ENCODE measurements at places on chromosomes 6 and 20.

- no peak for DNase-seq
These were observed 25.0 kb upstream of the FAM217A start for GRCh38 chr6:4103929-4104328.

GRCh38 chr20:37992802-37993409 is 40.4 kb downstream of the TTI1 start:
- peak; percentile 9 for DNase-seq

- no peak for DNase-seq
These were observed 181.8 kb downstream of the HIVEP2 start for GRCh38 chr6:142763205-142763604.

DNA sequence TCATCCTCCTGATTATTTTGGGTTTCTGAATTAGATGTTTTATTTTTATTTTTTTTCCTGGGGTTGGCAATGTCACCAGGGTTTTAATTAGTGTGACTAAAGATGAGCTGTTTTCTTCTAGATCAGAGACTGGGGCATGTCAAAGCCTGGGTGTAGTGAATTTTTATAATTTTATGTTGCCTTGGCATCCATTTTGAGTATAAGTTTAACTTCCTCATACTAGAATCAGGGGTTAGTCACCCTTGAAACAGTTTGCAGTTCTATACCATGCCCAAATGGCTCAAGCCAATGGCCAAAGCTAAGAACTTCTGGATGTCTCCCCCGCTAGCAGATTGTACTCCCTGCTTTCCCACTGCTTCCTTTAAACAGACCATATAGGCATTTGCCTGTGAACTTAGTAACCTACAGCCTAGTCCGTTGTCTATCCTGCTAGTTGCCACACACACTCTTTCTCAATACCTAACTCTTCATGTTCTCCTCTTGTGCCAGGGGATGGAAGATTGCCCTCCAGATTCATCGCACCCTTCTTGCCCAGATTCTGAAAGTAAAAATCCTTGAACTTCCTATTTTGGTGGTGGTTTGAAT is 54.5 kb downstream of the KIAA0408 start:
- DNase-seq, result no peak

- DNase-seq, result no peak
These were observed 158.4 kb downstream of the MYO6 start for GRCh38 chr6:75907444-75907843.

- no peak for DNase-seq
These were observed 168.7 kb upstream of the LRFN2 start for GRCh38 chr6:40755749-40756452.

DNA sequence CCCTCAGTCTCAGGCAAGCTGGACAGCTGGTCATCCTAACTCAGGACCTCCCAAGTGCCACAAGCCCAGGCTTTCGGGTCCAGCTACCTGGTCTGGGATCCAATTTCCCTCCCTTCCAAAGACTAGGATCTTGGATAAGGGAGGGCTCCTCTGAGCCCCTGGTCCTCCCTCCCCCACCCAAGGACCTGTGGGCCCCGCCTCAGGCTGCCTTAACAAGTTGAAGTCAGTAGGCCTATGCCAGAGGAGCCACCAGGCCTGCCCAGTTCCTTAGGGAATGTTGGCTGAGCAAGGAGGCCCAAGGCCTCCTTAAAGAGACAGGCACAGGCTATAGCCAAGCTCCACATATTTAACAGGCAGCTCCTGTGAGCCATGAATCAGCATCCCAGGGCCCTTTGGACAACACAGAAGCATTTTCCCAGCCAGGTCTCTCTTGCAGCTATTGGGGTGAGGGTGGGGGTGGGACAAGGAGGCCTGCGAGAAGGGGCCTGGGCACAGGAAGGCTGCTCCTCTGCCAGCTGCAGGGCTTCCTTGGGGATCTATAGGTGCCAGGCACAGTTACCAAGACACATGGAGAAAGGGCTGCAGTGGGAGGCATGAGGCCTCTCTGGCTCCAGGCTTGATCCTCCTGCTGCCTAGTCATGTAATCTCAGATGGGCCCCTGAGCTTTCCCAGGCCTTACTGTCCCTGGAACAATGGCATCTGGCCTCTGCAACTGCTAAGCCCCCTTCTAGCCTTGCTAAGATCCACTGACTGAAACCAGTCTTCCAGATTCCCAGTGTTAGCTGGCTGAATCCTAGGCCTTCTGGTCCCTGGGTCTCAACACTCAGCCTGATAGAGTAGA is 27.4 kb upstream of the NOL4L start:
- no peak for DNase-seq

GRCh38 chr20:11270566-11270965 is 596.8 kb upstream of the JAG1 start:
- no peak for DNase-seq

GRCh38 chr6:48859562-48860123 is 603.4 kb downstream of the MMUT start:
- no peak for DNase-seq

- no peak for DNase-seq
These were observed 36.4 kb downstream of the TAF4 start for GRCh38 chr20:62029296-62029695.

DNA sequence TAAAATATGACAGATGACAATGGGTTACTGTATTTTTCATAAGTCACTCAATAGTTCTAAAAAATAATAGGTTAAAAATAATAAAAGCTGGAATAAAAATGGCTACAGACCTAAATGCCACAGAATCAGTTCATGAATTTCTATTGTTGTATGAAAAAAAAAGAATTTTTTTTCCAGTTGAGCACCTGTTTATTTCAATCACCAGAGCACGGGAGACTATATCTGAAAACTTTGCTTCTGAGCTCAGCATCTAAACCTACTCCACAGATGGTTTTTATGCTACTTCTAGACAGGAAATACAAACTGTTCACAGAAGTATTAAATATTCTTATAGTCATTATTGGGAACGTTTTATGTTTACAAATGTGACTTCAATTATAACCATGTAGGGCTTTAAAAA is 50.4 kb downstream of the HMGN3 start:
- no peak for DNase-seq

- no peak for DNase-seq
These were observed 51.3 kb downstream of the GRM4 start for GRCh38 chr6:34094474-34095135.

GRCh38 chr6:125558241-125558843 is 191.1 kb upstream of the HEY2 start:
- DNase-seq, result no peak

GRCh38 chr6:7827142-7827541 is 83.4 kb downstream of the TXNDC5 start:
- DNase-seq, result no peak

DNA sequence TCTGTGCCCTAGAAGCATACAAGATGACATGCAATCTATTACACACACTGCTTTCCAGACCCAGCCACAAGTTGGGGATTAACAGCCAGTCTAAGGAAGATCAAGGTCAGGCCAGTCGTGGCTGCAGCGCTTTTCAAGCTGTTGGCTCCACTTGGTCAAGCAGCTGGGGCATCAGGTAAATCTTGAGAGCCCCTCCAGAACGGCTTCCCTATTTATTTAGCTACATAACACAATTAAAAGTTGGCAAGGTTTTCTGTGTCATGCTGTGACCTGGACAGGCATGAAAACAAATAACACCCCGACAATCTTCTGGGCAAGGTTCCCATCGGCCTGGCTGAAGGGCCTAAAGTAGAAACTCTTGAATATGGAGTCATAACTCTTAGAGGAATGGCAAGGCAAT is 524.3 kb downstream of the PRKN start:
- no peak for DNase-seq

DNA sequence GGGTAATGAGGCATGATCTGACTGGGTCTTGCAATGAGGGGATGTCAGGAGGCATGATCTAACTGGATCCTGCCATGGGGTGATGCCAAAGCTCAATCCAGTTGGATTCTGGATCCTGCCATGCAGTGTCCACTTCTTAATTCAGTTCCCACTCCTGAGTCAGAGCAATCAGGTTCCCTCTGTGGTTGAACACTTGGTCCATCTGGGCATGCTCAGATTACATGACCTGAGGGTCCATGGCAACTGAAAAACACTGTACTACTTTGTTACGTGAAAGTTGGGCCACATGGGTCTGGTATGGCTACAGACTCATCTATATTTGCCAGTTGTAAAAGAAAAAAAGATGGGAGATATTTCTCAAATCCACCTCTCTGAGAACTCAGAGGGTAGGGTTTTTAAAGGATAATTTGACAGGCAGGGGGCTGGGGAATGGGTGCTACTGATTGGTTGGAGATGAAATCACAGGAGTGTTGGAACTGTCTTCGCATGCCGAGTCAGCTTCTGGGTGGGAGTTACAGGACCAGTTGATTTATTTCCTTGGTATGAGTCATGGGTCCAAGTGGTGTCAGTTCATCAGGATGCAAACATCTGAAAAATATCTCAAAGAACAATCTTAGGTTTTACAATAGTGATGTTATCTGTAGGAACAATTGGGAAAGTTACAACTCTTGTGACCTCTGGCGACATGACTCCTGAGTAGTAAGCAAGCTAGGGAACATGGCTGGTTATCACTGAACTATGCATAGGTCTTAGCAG is 21.6 kb downstream of the C6orf163 start:
- DNase-seq, result no peak

GRCh38 chr6:144104898-144105487 is 9.6 kb upstream of the SF3B5 start:
- DNase-seq, result peak; percentile 83

DNA sequence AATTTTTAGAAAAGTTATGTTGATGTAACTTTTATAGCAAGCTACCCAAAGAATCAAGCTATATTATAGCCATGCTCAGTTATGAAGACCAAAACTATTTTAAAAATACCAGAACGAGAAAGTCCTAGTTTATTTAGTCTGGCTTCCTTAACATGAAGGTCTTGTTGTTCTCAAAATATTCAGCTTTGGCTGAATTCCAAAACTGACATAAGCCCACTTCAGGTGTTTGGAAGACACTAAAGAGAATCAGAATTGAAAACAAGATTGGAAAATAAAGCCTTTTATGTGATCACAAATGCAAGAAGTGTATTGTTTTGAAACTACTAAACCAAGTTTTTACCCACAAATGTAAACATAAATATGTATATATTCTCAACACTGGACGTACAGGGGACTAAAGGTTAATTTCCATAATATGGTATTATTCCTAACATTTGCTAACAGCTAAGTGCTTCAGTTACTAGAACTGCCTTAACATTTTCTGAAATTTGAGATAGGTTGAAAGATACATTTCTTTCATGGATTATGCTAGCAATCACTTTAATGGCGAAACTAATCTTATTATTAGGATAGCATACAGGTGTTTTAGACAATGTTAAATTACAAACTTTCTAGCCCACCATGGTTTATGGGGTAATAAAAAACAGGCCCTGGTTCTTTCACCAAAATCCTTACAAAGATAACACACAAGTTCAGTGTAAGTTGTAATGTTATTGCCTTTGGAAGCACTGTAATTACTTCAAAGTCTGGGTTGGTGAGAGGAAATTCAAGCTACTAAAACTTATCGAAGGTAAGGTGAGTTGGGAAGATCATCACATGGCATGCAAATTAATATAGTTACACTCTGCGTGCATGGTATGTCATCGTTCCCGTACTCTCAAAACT is 1.6 kb downstream of the MAP3K5 start:
- no peak for DNase-seq

DNA sequence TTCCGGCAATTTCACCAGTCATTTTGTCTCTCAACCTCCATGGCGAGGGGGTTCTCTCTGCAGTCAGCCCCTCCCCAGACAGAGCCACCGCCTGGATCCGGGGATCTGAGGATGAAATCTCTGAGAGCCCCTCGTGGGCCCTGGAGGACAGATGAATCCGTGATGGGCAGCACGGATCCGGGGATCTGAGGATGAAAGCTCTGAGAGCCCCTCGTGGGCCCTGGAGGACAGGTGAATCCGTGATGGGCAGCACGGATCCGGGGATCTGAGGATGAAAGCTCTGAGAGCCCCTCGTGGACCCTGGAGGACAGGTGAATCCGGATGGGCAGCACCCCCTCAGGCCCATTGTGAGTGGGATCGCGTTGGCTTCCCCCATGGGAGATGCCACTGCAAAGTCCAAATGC is 106.5 kb downstream of the DACT2 start:
- DNase-seq, result no peak

- no peak for DNase-seq
These were observed 546 bp downstream of the CRNKL1 start for GRCh38 chr20:20051767-20052073.

GRCh38 chr20:31705598-31706597 is 16.8 kb downstream of the BCL2L1 start:
- no peak for DNase-seq

DNA sequence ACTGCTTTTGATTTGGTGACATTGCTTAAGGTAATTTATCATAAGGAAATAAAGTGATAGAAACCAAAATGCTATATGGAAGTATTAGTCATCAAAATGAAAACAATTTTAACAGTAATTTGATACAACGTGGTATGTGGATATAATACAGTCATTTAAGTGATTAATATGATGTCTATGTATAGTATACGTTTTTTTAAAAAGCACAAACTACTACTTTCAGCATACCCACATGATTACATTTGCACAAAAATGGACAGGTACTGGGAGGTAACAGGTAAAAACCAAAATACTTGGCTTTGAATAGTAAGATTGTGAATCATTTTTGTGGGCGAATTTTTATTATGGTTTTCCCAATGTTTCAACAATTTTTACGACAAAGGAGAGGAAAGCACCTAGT is 97.6 kb downstream of the OGFRL1 start:
- DNase-seq, result no peak

- DNase-seq, result peak; percentile 87
These were observed 13.3 kb downstream of the ELOVL5 start for GRCh38 chr6:53335224-53335994.

DNA sequence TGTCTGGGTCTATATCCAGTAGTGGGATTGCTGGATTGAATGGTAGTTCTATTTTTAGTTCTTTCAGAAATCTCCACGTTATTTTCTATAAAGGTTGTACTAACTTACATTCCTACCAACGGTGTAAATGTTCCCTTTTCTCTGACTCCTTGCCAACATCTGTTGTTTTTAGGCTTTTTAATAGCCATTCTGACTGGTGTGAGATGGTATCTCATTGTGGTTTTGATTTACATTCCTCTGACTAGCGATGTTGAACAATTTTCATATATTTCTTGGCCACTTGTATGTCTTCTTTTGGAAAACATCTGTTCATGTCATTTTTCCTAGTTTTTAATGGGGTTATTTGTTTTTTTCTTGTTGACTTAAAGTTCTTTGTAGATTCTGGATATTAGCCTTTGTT is 99.3 kb downstream of the BMP2 start:
- DNase-seq, result no peak

DNA sequence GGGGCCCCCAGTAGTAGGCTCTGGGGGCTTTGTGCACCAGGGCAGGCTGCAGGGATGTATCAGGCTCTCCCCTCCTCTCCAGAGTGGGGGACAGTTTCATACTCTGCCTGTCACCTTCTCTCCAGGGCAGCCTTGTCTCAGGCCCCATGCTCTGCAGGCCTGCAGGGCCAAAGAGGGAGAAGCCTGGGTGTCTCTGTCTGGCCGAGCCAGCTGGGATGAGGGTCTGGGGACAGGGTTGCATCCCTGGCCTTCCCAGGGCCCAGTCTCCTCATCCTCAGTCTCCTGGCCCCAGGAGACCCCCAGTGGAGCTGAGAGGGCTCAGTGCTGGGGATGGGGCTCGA is 14.8 kb upstream of the IP6K3 start:
- no peak for DNase-seq

DNA sequence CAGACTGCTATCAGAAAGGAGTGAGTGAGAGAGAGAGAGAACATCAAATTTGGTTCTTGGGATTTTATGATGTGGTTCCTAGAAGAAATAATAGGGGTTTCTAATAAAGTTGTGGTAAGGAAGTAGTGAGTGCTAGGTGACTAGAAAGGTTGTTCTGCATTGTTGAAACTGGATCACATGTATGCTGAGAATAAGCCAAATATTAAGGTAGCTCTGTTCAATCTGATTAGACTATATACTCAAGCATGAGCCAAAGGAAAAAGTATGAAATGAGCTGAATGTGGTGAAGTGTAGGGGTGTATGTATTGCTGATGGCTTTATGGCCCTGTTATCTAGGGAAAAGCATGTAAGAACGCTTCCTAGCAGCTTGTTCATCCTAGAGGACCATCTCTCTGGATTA is 63.0 kb upstream of the IMPG1 start:
- DNase-seq, result no peak

Measured in CD4-positive, alpha-beta T cell treated with Interleukin-12 subunit alpha and Interleukin-12 subunit beta, for 1 hour (primary cell).